Endodermal cell (in vitro differentiated cells): ENCODE measurements at places on chromosomes 5 and 9. TPM values are rescaled to one million over a fixed set of nuclear protein-coding genes. Genes with fewer than 3 reads are reported as not detected.

Gene C5orf52
- not detected in 3 replicates for total RNA-seq

Gene CEP72
- total RNA-seq, result 13.3 to 37.3 TPM (median 35.6 TPM) in 3 replicates

Gene DDX4
- total RNA-seq, result not detected in 2 replicates

Gene NRARP
- 5.8 to 14.9 TPM (median 12.9 TPM) in 3 replicates for total RNA-seq

Gene LCN9
- 0.46 TPM in 1 of 2 replicates, not detected in the other for total RNA-seq

DNA sequence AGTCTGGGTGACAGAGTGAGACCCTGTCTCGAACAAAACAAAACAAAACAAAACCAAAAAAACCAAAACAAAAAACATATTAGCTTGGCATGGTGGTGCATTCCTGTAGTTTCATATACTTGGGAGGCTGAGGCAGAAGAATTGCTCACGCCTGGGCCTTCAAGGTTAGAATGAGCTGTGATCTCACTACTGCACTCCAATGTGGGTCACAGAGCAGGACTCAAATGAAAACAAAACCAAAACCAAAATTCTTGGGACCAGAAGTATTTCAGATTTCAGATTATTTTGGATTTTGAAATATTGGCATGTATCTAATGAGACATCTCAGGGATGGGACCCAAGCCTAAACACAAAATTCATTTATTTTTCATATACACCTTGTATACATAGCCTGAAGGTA is 80.2 kb downstream of the TMC1 start:
- H3K4me1 ChIP-seq, result no peaks in the 10 kb centered on the region
- no peak overlapping the region for H3K4me3 ChIP-seq
- no peak overlapping the region for H3K27ac ChIP-seq
- no peak for DNase-seq
- no peaks in the 10 kb centered on the region for H3K36me3 ChIP-seq

DNA sequence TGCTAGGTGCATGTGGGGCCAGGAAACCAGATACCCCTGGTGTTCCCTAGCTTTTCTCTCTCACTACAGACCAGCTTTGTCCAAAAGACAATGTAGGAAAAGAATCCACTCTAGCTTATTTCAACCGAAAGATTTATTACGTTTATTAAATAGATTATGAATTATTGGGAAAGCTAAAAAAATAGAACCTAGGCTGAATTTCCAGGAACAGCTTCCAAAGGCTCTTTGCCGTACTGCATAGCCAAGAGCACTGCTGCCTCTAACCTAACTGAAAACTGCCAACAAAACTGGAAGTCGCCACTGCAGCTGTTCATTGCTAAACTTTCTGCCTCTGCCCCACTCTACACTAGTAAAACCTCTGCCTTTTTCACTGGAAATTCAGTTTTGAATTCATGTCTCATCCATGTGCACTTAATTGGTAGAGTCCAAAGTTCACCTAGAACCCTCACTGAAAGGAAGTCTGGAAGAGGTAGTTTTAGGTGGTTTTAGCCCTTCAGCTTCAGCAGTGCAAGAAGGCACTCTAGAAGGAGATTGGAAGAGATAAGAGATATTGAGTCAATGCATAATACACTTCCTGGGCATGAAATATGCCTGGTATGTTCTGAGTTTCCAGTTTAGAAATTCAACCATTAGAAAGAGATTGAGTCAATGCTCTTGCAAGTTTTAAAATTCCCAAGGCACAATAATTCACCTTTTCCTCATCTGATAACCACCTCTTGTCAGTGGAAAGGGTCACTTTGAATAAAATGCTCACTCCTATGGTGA is 927.9 kb downstream of the MAT2B start:
- no peaks in the 10 kb centered on the region for H3K4me1 ChIP-seq
- DNase-seq, result no peak
- H3K36me3 ChIP-seq, result no peaks in the 10 kb centered on the region
- no peaks in the 10 kb centered on the region for H3K27me3 ChIP-seq

DNA sequence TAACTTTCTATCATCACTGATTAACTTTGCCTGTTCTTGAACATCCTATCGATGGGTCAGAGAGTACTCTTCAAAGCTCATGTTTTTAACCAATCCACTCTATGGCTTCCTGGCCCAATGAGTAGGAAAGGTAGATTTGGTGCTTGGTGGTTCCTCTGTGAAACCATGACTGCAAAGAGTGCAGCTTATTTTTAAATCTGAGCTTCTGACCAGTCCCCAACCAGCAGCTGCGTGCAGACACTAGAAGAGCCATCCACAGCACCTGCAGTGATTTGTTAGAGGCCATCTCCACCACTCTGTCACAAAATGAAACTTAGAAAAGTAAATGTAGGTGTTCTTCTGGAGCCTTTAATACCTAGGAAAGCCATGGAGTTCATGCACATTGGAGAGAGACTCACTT is 107.3 kb upstream of the WWC1 start:
- H3K27ac ChIP-seq, result no peak overlapping the region
- no peak overlapping the region for H3K4me3 ChIP-seq
- no peaks in the 10 kb centered on the region for H3K36me3 ChIP-seq
- no peaks in the 10 kb centered on the region for H3K27me3 ChIP-seq
- no peak for DNase-seq

DNA sequence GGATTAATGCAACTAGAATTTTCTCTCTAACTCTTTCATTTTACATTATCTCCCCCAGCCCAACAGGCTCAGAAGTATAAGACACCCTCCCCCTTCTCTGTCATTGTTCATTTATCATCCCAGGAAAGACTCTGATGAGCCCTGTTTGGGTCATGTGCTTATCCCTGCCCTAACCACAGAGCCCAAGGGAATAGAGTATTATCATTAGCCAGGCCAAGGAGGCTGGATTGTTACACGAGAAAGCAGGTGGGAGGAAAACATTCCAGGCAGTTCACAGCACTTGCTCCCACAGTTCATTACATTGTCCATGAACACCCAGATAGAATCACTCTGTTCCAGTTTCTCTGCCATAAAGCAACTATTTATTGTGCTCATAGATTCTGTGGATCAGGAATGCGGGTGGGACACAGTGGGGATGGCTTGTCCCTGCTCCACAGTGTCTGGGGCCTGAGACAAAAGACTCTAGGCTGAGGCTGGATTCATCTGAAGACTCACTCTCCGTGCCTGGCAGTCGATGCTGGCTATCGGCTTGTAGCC is 59.5 kb upstream of the TMEM215 start:
- H3K27me3 ChIP-seq, result no peaks in the 10 kb centered on the region
- no peak overlapping the region for H3K27ac ChIP-seq
- no peaks in the 10 kb centered on the region for H3K36me3 ChIP-seq
- no peaks in the 10 kb centered on the region for H3K4me1 ChIP-seq
- no peak for DNase-seq
- H3K4me3 ChIP-seq, result no peak overlapping the region

DNA sequence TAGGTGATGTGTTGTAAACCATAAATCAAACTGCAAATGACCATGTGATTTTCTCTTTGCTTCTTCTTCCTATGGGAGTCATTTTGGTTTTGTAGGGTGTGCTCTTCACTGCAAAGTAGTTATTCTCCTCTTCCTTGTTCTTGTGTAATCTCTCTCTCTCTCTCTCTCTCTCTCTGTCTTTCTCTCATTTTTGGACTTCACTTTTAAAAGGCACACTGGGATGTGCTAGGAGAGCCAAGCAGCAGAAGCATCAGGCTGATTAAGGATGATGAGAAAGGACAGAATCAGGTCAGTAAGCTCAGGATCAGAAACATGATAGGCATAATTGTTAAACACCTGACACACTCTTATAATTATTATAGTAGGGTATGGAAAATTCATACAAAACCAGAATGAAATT is 505.3 kb upstream of the ZNF608 start:
- H3K4me3 ChIP-seq, result no peak overlapping the region
- H3K36me3 ChIP-seq, result no peaks in the 10 kb centered on the region
- H3K4me1 ChIP-seq, result no peaks in the 10 kb centered on the region
- DNase-seq, result no peak
- no peak overlapping the region for H3K27ac ChIP-seq

DNA sequence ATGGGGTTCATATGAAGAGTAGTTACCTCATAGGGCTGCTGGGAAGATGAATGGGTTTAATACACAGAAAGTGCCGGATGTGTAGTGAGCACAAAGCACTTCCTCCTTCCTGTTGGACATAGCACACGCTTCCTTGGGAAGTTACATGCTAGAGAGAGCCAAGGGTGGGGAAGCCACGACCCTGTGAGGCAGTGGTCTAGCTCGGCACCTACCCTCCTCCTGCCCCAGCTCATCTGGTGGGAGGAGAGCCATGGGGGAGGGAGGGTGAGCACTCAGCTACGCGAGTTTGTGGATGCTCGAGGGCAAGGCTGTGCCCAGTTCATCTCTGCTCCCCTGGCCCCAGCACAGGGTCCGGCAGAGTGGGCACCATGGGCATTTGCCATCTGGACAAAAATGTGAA is 43.6 kb upstream of the NEK6 start:
- peak; percentile 35 for DNase-seq
- H3K27me3 ChIP-seq, result no peaks in the 10 kb centered on the region
- H3K36me3 ChIP-seq, result no peaks in the 10 kb centered on the region

DNA sequence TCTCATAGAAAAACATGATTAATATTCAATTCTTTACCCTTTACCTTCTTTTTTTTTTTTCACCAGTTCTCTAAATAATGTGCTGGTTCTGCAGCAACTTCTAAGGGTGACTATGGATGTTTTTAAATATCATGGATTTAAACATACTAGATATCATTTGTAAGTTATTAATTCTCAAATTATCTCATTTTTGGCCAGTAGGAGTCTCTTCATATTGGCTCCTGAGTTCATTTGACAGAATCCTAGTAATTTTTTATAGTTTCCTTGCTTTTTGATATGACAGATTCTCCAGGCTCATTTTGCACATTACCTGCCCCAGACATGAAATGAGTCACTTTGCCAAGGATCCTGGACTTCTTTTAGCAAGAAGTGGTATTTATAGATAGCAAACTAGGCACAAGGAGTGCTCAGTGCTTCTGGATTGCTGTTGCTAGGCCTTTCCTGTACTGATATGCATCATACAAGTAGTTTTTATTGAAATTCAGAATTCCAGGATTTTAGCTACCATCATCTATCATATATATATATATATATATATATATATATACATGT is 201.3 kb upstream of the IL12B start:
- no peak for DNase-seq
- H3K27me3 ChIP-seq, result no peaks in the 10 kb centered on the region
- no peaks in the 10 kb centered on the region for H3K4me1 ChIP-seq
- H3K27ac ChIP-seq, result no peak overlapping the region

- H3K4me3 ChIP-seq, result no peak overlapping the region
- H3K4me1 ChIP-seq, result peaks cover 5% of the 10 kb centered on the region
- DNase-seq, result peak; percentile 70
- H3K27me3 ChIP-seq, result no peaks in the 10 kb centered on the region
- H3K36me3 ChIP-seq, result peaks cover 6% of the 10 kb centered on the region
These were observed 196.2 kb downstream of the DTWD2 start for GRCh38 chr5:118791926-118792734.

GRCh38 chr9:95971815-95972214 is 96.3 kb downstream of the ERCC6L2 start:
- H3K27ac ChIP-seq, result no peak overlapping the region
- H3K36me3 ChIP-seq, result peaks cover 43% of the 10 kb centered on the region
- no peaks in the 10 kb centered on the region for H3K27me3 ChIP-seq
- DNase-seq, result no peak
- H3K4me3 ChIP-seq, result no peak overlapping the region

- H3K27ac ChIP-seq, result no peak overlapping the region
- DNase-seq, result no peak
- H3K27me3 ChIP-seq, result no peaks in the 10 kb centered on the region
- H3K4me1 ChIP-seq, result no peaks in the 10 kb centered on the region
These were observed 74.3 kb downstream of the DCP2 start for GRCh38 chr5:113050721-113051382.

DNA sequence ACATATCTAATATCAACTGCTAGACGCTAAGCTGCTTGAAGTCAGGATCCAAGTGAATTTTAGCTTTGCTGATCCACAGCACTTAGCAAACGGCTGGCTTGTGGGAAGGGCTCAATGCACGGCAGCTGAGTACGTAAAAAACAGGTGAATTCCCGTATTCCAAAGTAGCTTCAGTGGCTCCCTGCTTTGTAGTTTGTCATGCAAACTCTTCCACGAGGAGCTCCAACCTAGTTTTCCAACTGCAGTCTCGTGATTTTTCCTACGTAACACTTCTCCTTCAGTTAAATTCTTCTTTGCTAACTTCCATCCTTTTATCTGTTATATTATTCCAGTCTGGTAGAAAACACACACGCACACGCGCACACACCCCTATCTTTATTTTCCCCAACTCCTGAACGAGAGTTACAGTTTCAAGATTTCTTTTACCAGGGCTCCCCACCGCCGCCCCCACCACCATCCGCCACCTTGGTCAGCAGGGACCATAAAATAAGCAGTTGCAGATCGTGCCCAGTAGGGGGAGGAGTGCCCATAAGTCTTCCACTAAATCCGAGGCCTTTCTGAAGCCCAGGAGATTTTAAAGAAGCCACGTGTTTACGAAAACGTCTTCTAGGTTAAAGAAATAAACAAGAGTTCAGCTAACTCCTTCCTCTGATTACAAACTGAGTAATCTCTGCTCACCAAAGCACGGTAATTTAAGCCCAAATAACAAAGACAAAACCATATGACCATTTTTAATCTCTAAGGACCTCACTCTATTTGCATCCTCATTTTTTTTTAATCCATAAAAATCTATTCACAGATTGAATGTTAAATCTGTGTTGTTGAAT is 34.8 kb upstream of the TRIO start:
- no peak overlapping the region for H3K4me3 ChIP-seq
- no peaks in the 10 kb centered on the region for H3K36me3 ChIP-seq
- H3K27me3 ChIP-seq, result no peaks in the 10 kb centered on the region
- peak; percentile 86 for DNase-seq
- H3K27ac ChIP-seq, result no peak overlapping the region

- DNase-seq, result no peak
- no peak overlapping the region for H3K4me3 ChIP-seq
- no peaks in the 10 kb centered on the region for H3K36me3 ChIP-seq
- no peaks in the 10 kb centered on the region for H3K4me1 ChIP-seq
- no peaks in the 10 kb centered on the region for H3K27me3 ChIP-seq
These were observed 6.6 kb upstream of the ENC1 start for GRCh38 chr5:74647096-74647495.

DNA sequence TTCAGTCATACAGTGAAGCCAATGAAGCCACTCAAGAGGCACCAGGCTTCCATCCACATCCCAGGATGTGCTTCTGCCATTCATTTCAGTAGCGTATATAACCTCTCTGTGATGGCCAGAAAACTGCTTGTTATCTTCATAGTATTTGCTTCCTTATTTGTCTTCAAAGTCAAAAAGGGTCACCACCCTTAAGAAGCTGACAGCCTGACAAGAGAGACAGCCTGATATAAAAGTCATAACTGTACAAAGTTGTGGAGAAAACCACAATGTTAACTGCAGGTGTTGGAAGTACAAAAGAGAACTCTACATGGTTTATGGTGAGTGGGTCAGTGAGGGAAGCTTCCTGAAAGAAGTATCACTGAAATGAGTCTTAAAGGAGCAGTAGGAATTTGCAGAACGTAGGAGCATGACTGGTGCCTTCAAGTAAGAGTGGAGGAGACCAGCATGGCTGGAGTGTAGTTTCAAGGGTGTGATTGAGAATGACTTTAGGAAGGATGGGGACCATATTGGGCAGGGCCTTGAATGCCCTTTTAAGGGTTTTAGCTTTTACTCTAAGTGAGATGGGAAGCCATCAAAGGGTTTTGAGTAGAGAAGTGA is 33.7 kb downstream of the NIM1K start:
- no peak overlapping the region for H3K4me3 ChIP-seq
- no peaks in the 10 kb centered on the region for H3K27me3 ChIP-seq
- no peaks in the 10 kb centered on the region for H3K36me3 ChIP-seq
- no peaks in the 10 kb centered on the region for H3K4me1 ChIP-seq
- no peak overlapping the region for H3K27ac ChIP-seq

GRCh38 chr9:111074395-111074794 is 36.1 kb upstream of the LPAR1 start:
- H3K4me3 ChIP-seq, result no peak overlapping the region
- no peaks in the 10 kb centered on the region for H3K4me1 ChIP-seq
- no peaks in the 10 kb centered on the region for H3K27me3 ChIP-seq
- no peaks in the 10 kb centered on the region for H3K36me3 ChIP-seq

GRCh38 chr9:93267091-93267541 is 83.2 kb downstream of the WNK2 start:
- no peak for DNase-seq
- H3K4me3 ChIP-seq, result no peak overlapping the region
- no peaks in the 10 kb centered on the region for H3K27me3 ChIP-seq
